ENCODE measurements at places on chromosomes 7 and 10.
A peak's percentile ranks its signal among the peaks of the same experiment; 100 is the strongest.

GRCh38 chr10:100735337-100736143 lies 9.8 kb upstream of the PAX2 start:
- DNase-seq: no peak

DNA sequence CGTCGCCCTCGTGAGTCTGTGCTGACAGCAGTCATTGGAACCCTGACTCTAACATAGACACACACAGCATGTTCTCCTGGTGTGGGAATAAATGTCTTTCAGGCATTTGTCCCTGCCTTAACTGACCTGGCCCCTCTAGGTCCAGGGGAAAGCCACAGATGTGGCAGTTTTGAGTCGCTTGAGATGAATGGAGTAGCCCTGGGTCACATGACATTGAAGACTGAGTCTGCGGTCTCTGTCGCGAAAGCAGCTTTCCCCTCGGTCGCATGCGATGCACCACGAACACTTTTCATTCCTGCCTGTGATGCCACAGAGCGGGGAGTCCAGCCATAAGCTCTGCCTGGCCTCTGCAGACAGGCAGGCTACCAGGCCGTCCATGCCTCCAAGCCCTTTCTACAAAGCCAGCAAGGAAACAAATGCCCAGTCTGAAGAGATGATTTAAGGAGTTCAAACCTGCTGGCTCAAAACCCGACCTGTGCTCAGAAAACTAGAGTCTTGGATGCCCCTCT lies 172.3 kb downstream of the WDR37 start:
- DNase-seq: no peak

DNA sequence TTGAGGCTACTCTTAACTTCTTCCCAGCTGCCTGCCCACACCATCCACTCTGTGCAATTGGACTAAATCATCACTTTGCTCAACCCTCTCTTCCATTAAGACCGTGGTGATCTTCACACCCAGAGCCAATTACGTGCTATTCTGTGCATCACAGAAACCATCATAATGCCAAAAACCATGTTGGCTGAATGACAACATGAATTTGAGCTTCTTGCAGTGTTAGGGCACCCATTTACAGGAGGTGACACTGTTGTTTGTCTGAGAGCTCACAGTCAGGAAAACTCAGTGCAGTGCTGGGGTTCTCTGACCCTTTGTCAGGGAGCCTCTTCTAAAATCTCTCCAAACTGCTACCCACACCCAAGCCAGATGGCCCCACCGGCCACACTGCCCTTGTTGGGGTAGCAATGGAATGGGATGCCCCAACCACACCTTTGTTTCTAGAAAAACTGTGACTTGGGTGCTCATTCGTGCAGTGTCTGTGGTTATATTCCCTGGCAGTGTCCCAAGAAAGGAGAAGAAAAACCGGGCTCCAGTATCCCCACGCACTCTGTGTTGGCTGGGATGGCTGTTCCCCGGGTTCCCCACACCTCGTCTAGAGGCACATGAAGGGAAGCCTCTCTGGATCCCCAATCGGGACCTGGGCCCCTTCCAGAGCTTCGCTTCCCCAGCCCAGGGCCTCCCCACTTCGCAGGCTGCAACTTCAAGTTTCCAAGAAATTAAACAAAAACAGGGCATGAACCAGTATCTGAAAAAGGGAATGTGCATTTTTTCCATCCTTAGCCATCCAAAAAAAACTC lies 2.0 kb upstream of the TNS3 start:
- DNase-seq: no peak

DNA sequence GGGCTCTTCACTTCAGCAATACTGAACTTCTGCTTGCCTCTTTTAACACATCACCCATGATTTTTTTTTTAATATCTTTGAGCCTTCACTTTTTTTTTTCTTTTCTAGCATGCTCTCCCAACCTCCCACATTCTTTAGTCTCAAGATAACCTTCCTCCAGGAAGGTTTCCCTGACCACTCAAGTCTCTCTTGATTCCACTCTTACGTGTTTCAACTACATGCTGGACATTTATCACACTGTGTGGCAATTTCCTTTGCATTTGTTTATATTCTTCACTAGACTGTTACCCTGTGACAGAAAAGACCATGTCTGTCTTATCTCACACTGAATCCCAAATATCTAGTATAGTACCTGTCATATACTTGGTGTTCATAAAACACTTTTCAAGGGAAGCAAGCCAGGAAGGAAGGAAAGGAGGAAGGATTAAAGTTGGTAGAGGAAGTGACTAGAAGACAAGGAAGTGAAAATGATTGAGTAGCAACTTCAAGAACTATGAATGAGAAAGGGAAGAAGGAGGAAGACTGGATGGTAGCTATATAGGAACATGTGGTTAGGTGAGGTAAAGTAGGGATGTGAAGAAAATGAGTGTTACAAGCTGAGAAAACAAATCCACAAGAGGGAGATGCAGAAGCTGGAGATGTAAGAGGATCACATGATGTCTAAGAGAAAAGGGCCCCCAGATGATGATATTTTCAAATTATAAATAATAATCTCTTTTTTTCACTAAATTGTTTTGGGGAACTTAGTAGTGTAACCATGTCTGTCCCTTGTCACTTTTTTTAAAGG lies 40.4 kb downstream of the IFIT5 start:
- DNase-seq: no peak

- no peak for DNase-seq
Measured at GRCh38 chr7:47370461-47371042, 211.4 kb downstream of the TNS3 start.

DNA sequence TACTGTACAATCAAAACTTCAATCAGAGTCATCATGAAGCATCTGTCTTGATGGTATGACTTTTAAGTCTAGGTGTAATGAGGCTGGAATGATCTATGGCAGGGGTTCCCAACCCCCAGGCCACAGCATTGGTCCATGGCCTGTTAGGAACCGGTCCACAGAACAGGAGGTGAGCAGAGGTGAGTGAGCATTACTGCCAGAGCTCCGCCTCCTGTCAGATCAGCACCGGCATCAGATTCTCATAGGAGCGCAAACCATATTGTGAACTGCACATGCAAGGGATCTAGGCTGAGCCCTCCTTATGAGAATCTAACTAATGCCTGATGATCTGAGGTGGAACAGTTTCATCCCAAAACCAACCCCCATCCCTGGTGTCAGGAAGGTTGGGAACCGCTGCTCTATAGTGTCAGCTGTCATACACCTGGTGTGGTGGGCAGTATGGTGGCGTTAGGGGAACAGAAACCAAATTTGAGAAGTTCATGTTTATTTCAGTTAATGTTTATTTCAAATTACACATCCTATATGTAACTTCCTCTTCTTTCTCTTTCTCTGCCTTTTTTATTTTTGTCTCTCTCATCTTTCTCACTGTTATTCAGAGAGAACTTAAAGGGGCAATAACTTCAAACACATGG lies 432.6 kb downstream of the TNS3 start:
- DNase-seq: no peak

DNA sequence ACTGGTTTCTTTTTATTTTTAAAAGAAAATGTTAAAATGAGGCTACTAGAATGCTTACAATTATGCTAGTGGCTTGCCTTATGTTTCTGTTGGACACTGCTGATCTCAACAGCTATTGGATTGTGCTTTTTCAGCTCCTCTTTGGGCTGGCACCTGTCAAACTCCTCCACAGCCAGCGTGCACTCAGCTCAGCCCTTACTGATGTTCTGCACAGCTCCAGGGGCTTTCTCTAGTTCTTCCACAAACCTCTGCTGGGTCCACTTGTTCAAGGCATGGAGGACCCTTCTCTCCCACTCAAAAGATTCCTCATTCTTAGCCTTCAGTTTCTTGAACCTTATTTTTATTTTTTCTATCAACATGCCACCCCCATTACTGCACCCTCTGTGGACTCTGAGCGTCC lies 96.0 kb downstream of the VIPR2 start:
- DNase-seq: no peak

GRCh38 chr10:74486659-74487058 lies 335.6 kb downstream of the ADK start:
- no peak for DNase-seq

GRCh38 chr7:127571741-127572505 lies 13.5 kb downstream of the GCC1 start:
- no peak for DNase-seq

DNA sequence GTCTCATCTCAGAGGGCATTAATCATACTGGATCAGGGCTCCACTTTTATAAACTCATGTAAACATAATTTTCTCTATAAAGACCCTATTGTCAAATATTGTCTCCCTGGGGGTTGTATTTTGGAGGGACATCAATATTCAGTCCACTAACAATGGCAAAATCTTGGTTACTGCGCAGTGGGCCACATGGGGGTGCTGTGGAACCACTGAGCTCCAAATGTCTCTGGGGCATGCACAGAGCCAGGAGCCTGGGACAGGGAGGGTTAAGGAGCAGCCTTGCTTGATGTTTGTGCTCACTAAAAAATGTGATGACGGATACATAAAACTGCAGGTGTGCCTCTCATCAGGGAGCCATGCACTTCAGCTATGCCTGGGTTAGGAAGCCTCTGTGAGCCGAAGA lies 62.1 kb upstream of the PRSS58 start:
- peak; percentile 29 for DNase-seq

DNA sequence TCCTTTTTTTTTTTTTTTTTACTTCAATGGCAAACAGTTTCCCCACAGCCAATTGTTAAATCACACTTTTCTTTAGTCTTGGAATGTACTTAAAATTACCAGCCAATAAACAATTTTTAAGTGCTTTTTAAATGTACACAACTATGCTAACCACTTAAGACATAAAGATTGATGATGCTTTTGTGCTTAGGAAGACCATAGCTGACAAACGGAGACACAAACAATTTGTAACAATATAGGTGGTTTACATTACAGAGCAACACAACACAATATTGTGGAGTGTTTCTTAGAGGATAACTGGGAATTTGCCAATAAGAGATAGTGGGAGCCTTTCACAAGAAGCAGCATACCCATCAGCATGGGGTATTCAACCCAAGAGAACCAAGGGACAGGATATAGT lies 798.5 kb upstream of the IGFBP3 start:
- no peak for DNase-seq

GRCh38 chr7:76428868-76429805 lies 4.4 kb downstream of the ZP3 start:
- no peak for DNase-seq

- no peak for DNase-seq
Measured at GRCh38 chr7:56077681-56078080, 13.6 kb downstream of the SUMF2 start.

- DNase-seq: no peak
Measured at GRCh38 chr10:53537508-53537907, 764.9 kb upstream of the MBL2 start.

- no peak for DNase-seq
Measured at GRCh38 chr10:96688789-96689188, 31.5 kb downstream of the PIK3AP1 start.

GRCh38 chr7:44959433-44959951 lies 19.3 kb downstream of the MYO1G start:
- no peak for DNase-seq

DNA sequence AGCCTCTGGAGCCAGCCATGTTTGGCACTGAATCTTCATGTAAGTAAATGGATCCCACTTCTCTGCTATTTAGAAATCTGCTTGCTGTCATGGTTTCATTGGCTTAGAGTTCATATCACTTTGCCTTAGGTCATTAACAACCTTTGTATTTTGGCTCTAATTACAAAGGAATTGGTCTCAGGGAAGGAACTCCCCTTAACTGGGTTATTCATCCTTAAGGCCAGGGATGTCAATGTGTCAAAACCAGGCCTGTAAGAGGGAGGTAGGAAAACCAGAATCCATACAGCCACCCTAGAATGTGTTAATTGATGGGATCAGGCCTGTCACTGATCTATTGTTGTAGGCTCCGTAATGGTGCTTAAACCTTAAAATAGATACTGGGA lies 67.3 kb downstream of the ST7 start:
- DNase-seq: no peak

DNA sequence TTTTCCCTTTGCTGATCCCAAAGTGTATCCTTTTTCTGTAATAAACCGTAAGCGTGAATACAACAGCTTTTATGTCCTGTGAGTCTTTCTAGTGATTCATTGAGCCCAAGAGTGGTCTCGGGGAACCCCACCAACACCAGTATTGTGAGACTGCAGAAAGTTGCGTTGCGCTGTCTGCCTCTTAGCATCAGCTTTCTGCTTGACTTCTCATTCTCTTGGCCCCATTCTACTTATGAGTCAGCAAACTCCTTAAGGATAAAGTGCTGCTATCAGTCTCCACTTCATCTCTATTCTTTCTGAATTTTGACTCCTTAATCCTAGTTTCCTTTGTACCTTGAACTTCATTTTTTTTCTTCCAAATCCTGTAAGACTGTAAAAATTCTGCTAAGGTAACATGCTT lies 184.3 kb upstream of the MBL2 start:
- DNase-seq: no peak

GRCh38 chr7:16504019-16504418 lies 22.6 kb upstream of the LRRC72 start:
- no peak for DNase-seq

DNA sequence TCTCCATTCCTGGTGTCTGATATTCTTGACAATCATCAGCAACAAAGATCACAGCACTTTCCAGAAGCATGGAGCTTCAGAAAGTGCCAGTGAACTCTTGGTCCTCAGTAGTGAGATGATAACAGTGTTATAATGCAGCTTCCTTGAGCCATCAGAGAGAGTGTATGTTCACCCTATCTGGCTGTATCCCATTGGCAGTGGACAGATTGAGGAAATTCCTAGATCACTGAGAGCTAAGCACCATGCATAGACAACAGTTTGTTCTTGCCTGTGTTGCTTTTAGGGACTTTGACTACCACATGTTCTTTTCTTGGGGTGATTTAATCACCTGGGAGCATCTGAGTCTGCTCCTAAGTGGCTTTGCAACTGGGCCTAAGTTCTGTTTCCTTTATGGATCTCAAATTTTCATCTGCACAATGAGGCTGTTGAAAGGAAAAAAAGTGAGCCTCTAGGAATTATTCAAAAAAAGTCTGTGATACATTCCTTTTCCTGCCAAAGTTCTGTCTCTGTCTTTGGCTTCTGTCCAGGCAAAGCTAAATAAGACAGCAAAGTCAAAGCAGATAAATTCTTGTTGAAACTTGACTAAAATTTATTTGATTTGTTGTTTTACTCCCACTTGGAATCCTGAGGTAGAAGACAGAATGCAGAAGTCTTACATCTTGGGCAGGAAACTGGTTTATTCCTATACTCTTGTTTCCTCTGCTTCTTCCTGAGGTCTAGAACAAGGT lies 14.5 kb upstream of the ZNF282 start:
- DNase-seq: no peak

GRCh38 chr7:111394891-111395290 lies 167.4 kb downstream of the IMMP2L start:
- DNase-seq: no peak

- DNase-seq: no peak
Measured at GRCh38 chr7:20364571-20365196, 34.0 kb downstream of the ITGB8 start.

All from stimulated activated CD4-positive, alpha-beta T cell treated with anti-CD3 and anti-CD28 coated beads, Interleukin-12 subunit alpha, Interleukin-12 subunit beta, amount 100 ng/mL, for 4 hours (primary cell).